ENCODE measurements at places on chromosomes 2 and 18.

DNA sequence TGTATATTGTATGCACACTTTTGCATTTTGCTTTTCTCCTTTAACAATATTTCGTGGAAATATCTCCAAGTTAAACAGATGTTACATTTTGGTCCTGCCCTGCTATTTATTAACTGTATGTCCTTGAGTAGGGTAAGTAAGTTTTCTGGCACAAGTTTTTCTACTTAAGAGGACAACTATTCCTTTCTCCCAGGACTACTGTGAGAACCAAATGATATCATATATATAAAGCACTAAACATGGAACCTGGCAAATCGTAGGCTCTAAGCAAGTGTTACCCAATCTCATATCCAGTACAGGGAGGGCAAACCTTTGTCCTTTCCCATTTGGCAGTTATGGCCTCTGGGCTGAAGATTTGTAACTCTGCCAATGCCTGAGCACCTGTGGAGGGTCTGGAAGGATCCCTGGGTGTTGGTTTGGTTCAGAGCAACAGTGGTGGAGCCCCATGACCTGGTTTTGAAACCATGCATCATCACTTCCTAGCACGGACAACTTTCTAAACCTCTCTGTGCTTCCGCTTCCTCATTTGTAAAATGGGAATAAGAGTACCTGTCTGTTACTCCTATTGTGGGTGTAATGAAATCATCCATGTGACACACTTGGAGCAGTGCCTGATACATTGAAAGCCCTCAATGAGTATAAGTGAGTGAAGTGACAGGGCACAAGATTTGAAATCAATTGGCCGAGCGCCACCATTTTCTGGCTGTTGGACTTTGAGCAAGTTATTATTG lies 28.3 kb upstream of the ICOS start:
- DNase-seq = no peak

DNA sequence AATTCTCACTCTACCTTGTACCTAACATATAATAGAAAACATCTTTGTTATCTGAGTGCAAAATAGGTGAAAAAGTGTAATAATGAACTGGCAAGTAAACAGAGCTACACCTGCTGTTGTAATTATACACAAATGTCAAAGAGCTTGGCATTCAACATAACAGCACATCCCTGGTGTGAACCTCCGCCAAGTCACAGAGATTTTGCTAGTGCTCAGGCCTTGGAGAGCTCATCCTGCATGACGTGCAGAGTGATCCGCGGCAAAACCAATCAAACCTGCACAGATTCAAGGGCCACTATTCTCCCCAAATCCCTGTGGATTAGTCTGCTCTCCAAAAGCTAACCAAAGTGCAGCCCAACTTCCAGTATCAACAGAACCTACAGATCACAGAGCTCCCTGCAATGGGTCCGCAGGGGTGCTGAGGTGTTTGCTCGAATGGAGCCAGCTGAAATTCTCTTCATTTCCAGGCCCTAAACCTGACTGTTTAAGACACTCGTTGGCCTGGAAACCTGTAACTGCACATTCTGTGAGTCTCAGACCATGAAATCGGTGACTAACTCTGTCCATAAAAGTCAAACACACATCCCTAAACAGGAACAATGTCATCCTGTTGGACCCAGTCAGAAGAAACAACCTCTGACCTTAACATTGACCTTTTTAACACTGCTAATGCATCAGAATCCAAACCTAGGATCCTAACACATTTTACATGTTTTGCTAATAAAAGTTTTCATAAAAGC lies 111.8 kb downstream of the EPB41L3 start:
- DNase-seq = no peak

- DNase-seq = no peak
Measured at GRCh38 chr2:173432049-173432754, 77.5 kb downstream of the CDCA7 start.

DNA sequence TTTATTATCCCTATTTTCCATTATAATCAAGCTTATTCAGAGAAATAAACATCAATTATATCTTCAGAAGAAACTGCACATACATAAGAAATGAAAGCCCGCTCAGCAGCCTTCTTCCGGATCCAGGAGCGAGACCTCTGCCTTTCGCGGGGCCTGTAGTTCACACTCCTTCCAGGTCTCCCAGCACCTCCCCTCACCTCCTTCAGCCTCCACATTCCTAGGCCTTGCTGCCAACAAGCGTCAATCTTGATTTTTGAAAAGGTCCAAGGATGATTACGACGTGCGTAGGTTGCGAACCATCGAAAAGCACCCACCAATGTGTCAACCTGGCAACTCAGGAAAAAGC lies 355 bp upstream of the KIDINS220 start:
- DNase-seq = no peak

DNA sequence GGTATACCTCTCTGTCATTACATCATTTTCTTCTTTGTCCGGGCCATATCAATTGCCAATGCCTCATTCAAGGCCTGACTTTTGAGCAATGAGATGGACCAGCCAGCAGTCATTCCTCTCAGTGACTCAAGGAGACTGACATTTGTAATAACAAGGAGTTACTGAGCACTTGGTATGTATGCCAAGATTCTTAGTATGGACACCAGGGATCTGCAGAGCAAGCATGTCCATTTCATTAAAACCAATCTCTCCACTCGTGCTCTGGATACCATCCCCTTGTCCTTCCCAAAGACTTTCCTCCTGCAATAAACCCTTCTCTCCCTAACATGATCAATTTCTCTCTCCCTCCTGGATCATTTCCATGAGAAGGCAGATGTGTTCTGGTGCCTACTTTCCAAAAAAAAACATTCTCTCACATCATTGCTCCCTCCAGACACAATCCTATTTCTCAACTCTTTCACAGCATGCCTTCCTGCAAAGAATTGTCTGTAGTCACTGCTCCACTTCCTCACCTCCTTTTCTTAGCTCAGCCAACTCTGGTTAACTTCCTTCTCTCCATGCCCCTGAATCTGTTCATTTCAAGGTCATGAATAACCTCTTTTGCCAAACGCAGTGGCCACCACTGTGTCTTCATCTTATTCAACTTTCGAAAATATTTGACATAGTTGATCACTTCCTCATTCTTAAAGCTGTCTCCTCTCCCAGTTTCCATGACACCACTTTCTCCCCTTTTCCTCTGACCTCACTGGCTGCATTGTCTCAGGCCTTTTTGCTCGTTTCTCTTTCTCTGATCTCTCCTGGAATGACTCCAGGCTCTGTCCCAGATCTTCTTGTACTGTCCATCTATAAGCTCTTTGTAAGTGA lies 102.8 kb upstream of the CYP1B1 start:
- no peak for DNase-seq

All from lung microvascular endothelial cell (primary cell).